ENCODE measurements at places on chromosomes 3 and 15.
A peak's percentile ranks its signal among the peaks of the same experiment; 100 is the strongest.

DNA sequence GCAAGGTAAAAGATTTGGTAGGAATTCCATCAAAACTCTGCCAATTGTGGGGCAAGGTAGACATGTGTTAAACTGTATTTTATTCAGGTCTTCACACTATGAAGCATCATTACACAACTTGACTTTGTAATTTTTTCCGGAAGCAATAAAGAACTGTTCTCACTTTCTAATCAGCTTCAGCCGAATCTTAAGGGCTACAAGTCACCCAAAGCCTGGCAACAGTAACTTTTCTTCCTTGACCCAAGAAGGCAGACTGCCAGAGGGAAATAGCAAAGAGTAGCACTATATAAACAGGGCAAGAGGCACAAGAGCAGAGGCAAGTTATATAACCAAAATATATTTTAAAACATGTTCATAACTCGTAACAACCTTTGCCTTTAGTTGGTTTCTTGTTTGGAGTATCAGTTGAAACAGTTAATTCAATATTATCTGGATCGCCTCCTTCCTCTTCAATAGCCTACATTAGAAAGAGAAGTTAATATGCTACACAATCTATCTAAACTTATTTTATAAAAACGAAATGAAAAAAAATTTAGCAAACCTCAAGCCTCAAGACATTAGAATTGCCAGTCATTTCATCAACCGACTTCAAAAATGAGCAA lies 1.4 kb downstream of the SLTM start:
- no peak for DNase-seq

- no peak for DNase-seq
Observed at GRCh38 chr3:129560911-129561594, 18.1 kb downstream of the H1-8 start.

DNA sequence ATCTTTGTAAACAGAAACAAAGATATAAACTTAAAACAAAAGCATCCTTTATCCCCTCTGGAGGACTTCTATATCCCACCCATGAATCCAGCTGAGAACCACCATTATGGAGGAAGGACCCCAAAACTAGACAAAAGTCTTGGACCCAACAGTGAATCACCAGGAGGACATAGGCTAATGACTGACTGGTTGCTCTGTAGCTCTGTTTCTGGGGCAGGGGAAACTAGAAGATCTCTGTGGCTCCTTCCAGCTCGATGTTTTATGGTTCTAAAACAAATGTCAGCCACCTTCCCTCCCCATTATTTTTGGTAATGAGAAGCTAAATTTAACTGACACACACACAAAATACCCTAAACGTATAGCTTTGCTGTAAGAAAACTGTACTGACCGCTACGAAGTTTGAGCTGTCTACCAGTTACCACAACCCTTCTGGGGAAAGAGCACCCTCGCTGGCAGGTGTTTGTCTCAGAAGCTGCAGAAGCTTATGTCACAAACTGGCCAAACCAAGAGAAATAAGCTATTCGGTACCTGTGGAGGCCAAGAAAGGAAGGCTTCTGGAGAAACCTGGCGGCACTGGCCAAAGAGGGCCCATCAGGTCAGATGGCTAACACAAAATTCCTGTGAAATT lies 36.4 kb downstream of the MB21D2 start:
- no peak for DNase-seq

- DNase-seq = no peak
Observed at GRCh38 chr3:69255928-69256327, 130.0 kb downstream of the FRMD4B start.

- no peak for DNase-seq
Observed at GRCh38 chr15:59437142-59437816, 707 bp upstream of the FAM81A start.

DNA sequence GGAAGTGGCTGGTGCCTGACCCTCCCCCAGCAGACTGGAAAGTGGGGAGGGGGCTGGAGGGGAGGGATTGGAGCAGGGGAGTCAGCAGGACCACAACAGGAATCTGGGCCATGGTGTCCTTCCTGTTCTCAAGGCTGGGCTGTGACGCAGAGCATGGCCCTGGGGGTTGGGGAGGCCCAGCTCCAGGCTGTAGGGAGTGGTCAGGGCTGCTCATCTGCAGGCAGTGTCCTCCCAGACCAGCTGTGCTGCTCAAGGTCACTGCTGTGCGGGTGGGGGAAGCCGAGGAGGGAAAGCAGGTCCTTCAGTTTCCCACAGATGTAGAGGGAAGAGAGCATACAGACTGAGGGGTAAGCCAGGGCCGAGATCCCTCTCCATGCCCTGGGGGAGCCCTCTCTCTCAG lies 40.7 kb downstream of the CYP11A1 start:
- no peak for DNase-seq

GRCh38 chr15:51133140-51133765 lies 38.5 kb upstream of the TNFAIP8L3 start:
- DNase-seq = no peak

DNA sequence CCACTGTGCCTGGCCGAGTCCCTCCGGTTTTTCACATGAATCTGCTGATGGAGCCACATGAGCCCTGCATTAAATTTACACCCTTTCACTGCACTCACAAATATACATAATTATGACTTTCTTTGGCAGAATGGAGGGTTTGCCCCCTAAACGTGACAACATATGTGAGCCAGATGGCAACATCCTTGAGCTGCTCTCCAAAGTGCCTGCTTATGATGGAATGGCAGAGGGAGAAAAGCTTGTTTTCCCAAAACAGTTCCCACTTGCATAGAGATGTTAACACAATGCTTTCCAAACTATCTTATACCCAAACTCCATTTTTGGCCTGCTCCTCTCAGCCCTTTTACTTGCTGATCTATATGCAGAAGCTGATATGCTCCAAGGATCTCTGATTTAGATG lies 54.9 kb downstream of the ABCC5 start:
- DNase-seq = no peak

DNA sequence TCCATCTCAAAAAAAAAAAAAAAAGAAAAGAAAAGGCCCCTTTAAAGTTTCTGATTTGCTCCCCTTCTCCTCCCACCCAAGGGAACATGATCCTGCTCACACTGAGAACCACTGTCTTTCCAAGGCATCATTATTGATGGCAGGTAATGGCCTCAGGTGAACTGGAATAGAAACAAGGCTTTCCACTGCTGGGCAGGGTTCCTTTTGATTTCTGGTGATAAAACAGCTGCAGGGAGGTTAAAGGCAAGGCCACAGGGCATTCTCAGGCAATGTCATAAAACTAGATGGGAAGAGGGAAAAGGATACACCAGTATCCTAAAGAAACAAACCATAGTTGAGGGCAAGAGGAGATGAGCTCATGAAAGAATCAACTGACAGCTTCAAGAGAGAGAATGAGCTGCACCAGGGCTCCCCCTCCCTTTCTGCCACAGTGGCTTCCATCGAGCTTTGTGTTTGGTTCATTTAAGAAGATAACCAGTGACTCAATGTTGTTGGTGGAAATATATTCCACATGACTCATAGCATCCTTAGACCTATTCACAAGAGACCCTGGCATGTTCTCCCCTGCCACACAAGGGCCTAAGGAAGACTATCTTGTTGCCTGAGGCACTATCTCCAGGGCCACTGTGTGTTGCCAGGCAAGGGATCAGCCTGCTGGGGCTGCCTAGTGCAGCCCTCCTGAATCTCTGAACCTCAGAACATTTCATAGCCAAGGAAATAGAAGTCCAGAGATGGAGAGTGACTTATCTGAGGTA lies 86.4 kb downstream of the WDR76 start:
- DNase-seq = no peak

DNA sequence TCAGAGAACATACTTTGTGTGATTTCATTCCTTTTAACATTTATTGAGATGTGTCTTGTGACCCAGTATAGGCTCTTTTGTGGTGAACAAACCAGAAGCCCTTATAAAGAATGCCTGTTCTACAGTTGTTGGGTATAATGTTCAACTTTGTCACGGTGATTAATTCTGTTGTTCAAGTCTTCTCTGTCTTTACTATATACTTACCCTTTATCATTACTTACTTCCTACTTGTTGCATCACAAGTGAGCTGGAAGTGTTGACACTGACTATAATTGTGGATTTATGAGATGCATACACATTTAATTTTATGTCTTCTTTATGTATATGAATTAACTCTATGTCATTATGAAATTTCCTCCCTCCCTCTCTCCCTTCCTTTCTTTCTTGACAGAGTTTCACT lies 59.7 kb upstream of the TBL1XR1 start:
- DNase-seq = no peak

- no peak for DNase-seq
Observed at GRCh38 chr15:85760049-85760448, 34.7 kb downstream of the KLHL25 start.

- no peak for DNase-seq
Observed at GRCh38 chr3:65788461-65788860, 250.3 kb downstream of the MAGI1 start.

- no peak for DNase-seq
Observed at GRCh38 chr3:134754768-134755559, 40.1 kb upstream of the EPHB1 start.

- DNase-seq = no peak
Observed at GRCh38 chr3:23430781-23431398, 227.8 kb downstream of the UBE2E2 start.

GRCh38 chr15:29452881-29453731 lies 183.5 kb upstream of the NSMCE3 start:
- no peak for DNase-seq

DNA sequence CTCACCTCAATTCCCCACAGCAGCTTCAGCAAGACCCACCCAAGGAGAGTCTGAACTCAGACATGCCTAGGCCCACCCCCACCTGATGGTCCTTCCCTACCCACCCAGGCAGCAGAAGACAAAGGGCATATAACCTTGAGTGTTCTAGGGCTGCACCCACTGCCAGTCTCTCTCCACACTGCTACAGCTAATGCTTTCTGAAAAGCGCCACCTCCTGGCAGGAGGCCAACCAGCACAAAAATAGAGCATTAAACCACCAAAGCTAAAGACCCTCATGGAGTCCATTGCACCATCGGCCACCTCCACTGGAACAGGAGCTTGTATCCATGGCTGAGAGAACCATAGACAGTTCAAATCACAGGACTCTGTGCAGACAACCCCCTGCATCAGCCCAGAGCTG lies 11.3 kb upstream of the RPL39L start:
- DNase-seq = peak; percentile 73

DNA sequence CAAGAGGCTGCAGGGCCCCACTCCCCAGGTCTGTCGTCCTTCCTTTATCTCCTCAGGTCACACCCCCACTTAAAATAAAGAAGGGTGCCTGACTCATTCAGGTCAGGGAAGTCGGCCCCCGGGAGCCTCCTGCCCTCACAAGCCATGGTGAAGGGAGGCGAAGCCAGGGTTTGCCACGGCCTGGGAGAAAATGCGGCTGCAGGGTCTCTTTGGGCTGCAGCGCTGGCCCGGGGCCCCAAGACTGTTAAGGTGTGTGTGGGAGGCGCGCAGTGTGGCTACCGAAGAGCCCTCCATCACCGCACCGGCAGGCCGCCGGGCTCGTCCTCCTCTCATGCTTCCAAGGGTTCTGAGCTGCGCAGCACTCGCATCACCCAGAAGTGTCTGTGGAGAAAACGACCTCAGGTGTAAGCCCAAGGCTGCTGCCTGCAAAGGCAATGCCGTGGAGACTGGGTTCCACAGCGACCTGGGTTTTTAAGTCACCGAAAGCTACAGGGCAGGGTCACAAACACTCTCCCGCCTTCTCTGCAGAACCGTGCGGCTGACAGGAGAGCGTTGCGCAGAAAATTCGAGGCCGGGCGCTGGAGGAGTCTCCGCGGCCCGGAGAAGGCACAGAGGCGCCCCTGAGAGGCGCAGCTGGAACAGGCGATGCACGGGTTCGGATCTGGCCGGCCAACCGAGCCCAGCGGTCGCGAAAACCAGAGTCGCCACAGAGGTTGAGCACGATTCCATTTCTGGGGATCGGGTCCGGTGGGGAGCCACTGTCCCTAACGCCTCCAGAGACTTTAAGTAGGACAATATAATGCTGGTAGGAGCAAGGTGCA lies 8.7 kb downstream of the FOXL2 start:
- DNase-seq = no peak

DNA sequence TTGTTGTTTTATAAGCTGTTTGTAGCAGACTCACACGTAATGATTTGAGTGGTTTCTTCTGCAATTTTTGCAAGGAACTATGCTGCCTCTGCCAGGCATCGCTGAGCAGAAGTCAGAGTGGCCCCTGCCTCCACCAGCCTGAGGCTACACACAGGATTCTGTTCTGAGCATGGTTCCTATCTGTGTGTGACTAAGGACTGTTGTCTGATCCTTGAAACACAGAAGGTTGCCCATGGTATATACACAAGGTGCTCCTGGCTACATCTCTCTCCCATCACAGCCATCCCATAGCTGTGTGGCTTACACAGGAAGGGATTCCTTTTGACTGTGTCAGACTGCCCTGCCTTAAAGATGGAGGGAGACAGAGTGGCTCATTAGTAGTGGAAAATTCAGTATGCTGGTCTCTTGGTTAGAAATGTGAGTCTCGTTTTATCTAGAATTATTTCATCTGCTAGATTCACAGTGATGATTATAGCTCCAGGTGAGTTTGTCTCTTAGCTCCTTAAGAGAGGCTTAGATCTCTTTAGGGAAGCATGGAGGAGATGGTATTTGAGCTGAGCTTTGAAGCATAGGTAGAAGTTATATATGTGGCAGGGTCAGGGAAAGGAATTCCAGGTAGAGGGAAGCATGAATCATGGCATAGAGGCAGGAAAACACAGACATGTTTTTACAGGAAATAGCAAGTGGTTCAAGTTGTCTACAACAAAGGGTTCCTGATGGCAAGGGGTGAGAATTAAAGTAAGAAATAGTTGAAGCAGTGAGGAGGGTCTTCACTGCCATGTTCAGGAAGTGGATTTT lies 37.5 kb downstream of the SNAPC5 start:
- no peak for DNase-seq

DNA sequence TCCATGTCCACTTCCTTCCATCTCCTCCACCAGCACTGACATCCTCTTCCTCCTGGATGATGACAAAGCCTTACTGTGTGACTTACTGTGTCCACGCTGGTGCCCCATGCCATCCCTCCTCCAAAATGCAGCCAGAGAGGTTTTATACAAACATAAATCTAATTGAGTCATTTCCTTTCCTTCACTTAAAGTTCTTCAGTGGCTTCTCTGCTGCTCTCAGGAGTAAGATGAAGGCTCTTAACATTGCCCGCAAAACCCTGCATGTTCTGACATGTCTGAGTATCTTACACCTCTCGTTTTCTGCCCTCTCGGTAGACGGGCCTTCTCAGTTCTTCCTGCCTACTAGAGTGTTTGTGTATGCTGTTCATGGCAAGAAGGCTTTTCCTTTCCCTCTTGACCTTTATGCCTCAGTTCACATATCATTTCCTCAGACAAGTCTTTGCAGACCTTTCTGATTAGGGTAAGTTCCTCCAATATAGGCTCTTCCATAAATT lies 175.5 kb downstream of the CFAP20DC start:
- DNase-seq = no peak

DNA sequence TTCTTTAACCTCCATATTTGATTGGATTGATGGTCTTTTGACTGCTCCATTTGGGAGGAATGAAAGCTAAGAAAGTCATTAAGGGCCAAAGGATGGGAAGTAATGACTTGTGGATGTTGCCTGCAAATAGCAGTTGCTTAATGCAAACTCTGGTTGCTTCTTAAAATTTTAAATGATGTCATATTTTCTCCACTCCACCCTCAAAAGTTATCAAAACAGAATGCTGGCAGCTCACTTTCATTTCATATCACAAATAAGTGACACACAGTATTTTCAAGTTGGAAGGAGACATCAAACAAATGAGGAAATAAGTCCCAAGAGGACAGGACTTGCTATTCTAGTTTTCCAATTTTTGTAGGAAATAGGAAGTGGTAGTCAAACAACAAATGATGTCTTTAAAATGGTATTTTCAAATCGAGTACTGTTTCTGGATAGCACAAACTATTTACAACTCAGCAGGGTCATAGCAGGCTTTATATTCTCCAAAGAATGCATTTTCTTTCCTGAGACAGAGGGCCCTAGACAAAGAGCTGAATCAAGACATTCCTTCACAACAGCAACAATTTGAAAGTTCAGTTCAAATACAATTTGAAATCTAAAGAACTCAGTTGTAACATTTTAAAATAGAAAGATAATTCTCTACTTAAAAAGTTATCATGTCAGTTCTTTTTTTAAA lies 165.1 kb upstream of the UBE2E1 start:
- no peak for DNase-seq
